Right ventricle myocardium superior (tissue), 1 donor: ENCODE measurements at places on chromosomes 5 and 9. TPM values are rescaled to one million over a fixed set of nuclear protein-coding genes. Genes with fewer than 3 reads are reported as not detected.

The FOXD4L5 gene
- total RNA-seq, result not detected

The SLC36A2 gene
- 1.2 TPM for total RNA-seq

The F2R gene
- total RNA-seq, result 5.3 TPM

The UNC5A gene
- total RNA-seq, result 0.05 TPM

The FBN2 gene
- total RNA-seq, result 23.5 TPM

The BTNL3 gene
- not detected for total RNA-seq

The SOWAHA gene
- total RNA-seq, result 0.13 TPM

The KCNIP1 gene
- not detected for total RNA-seq

The SPINK1 gene
- not detected for total RNA-seq

The PRLR gene
- total RNA-seq, result 0.86 TPM

The ACOT12 gene
- total RNA-seq, result not detected

The SLC12A2 gene
- 11.6 TPM for total RNA-seq

The FIBCD1 gene
- 0.59 TPM for total RNA-seq

The PCDHAC1 gene
- total RNA-seq, result 0.13 TPM

The GPR150 gene
- total RNA-seq, result not detected

The LCN15 gene
- total RNA-seq, result not detected

The DCP2 gene
- total RNA-seq, result 19.2 TPM

The GRM6 gene
- total RNA-seq, result not detected

The HK3 gene
- 7.2 TPM for total RNA-seq

The TTC23L gene
- not detected for total RNA-seq

The TMOD1 gene
- total RNA-seq, result 192 TPM

The SPDL1 gene
- total RNA-seq, result 3.4 TPM

The CERCAM gene
- 7.2 TPM for total RNA-seq

The CAMK2A gene
- 17.1 TPM for total RNA-seq
